ENCODE measurements at places on chromosomes 12 and 14.

DNA sequence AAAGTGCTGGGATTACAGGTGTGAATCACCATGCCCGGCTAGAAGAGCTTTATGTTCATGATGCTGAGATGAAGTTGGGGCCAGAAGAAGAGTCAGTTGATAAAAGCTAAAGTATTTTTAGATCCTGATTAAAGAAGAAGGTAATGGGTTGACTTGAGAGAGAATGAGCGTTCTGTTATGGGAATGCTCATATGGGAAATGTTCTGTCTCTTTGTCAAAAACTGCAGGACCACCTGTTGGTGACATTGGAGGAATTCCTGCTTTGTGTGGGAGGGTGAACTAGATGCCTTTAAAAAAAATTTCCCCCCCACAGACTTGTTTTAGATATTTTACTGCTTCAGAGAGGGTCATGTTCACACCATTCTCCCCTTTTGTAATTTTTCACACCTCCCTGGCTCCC is 6.7 kb downstream of the WDR20 start:
- DNase-seq: no peak
- H3K4me3 ChIP-seq: no peak overlapping the region
- H3K27ac ChIP-seq: no peak overlapping the region
- H3K27me3 ChIP-seq: no peaks in the 10 kb centered on the region
- no peaks in the 10 kb centered on the region for H3K36me3 ChIP-seq
- peaks cover under 1% of the 10 kb centered on the region for H3K4me1 ChIP-seq

- H3K36me3 ChIP-seq: no peaks in the 10 kb centered on the region
- no peaks in the 10 kb centered on the region for H3K4me1 ChIP-seq
- no peaks in the 10 kb centered on the region for H3K27me3 ChIP-seq
- no peak for DNase-seq
- no peak overlapping the region for H3K4me3 ChIP-seq
Observed at GRCh38 chr12:31828071-31828470, 99.2 kb upstream of the AMN1 start.

- peaks cover 5% of the 10 kb centered on the region for H3K4me1 ChIP-seq
- DNase-seq: peak; percentile 55
- H3K27me3 ChIP-seq: no peaks in the 10 kb centered on the region
- H3K4me3 ChIP-seq: peak overlapping the region; percentile 63
Observed at GRCh38 chr12:12696562-12697383, 790 bp upstream of the GPR19 start.

GRCh38 chr12:115306380-115306779 is 622.4 kb upstream of the TBX3 start:
- no peak overlapping the region for H3K4me3 ChIP-seq
- H3K36me3 ChIP-seq: no peaks in the 10 kb centered on the region
- DNase-seq: no peak
- no peaks in the 10 kb centered on the region for H3K27me3 ChIP-seq

DNA sequence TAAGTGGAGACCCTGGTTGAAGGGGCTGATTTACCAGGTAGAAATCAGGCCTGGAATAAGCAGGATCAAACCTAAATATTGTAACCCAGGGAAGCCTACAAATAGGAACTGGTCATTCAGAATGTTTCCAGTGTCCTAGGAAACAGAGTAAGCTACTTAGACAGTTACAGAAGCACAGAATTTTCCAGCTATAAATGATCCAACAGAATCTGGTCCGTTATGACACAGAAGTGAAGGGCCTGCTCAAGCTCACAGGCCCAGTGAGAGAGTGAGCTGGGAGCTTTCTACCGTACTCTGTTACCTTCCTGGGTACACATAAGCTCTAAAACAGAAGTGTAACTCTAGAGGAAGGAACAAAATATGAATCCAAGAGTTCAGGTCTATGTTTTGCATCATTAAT is 119.1 kb downstream of the TTC7B start:
- H3K4me1 ChIP-seq: peaks cover 2% of the 10 kb centered on the region
- H3K27ac ChIP-seq: no peak overlapping the region
- no peak for DNase-seq
- H3K36me3 ChIP-seq: no peaks in the 10 kb centered on the region
- no peaks in the 10 kb centered on the region for H3K27me3 ChIP-seq

DNA sequence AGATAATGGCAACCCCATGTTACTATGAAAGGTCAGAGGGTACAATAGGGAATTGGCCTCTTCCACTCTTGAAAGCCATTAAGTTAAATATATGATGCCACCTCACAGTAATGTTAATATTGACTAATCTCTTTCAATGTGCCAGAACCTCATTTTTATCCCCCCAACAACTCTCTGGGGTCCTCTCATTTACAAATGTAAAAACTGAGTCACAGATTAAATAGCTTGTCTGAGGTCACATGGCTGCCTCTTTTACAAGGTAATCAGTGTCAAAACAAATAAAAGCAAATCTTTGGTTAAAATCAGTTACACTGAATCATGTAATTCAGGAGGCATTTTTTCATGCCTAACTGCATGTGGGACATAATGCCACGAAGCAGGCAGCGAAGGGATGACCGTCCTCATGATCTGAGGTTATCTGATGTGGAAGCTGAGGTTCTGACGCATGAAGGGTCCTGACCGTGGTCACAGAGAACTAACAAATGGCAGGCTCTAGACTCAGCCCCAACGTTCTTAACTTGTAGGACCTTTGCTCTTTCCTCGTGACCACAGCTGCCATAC is 78.5 kb downstream of the PTPN21 start:
- H3K27me3 ChIP-seq: no peaks in the 10 kb centered on the region
- DNase-seq: no peak
- no peaks in the 10 kb centered on the region for H3K36me3 ChIP-seq
- no peak overlapping the region for H3K27ac ChIP-seq
- H3K4me1 ChIP-seq: no peaks in the 10 kb centered on the region

- H3K36me3 ChIP-seq: no peaks in the 10 kb centered on the region
- H3K4me1 ChIP-seq: no peaks in the 10 kb centered on the region
- H3K4me3 ChIP-seq: no peak overlapping the region
- no peak overlapping the region for H3K27ac ChIP-seq
Observed at GRCh38 chr12:40158592-40159111, 52.8 kb upstream of the SLC2A13 start.

- H3K36me3 ChIP-seq: no peaks in the 10 kb centered on the region
- H3K4me3 ChIP-seq: no peak overlapping the region
- DNase-seq: no peak
- no peak overlapping the region for H3K27ac ChIP-seq
Observed at GRCh38 chr12:66636771-66637170, 42.1 kb downstream of the GRIP1 start.

GRCh38 chr12:65665817-65666216 is 158.5 kb upstream of the HMGA2 start:
- H3K36me3 ChIP-seq: no peaks in the 10 kb centered on the region
- DNase-seq: no peak
- H3K4me3 ChIP-seq: no peak overlapping the region
- 0 out of 2 replicates have a peak, but pooled peaks cover 6% of the 10 kb centered on the region for H3K4me1 ChIP-seq
- no peaks in the 10 kb centered on the region for H3K27me3 ChIP-seq
- no peak overlapping the region for H3K27ac ChIP-seq

- H3K27ac ChIP-seq: no peak overlapping the region
- DNase-seq: no peak
- H3K4me3 ChIP-seq: no peak overlapping the region
- H3K27me3 ChIP-seq: 0 out of 2 replicates have a peak, but pooled peaks cover 2% of the 10 kb centered on the region
- H3K4me1 ChIP-seq: no peaks in the 10 kb centered on the region
- H3K36me3 ChIP-seq: no peaks in the 10 kb centered on the region
Observed at GRCh38 chr12:124279846-124280360, 15.0 kb upstream of the RFLNA start.

DNA sequence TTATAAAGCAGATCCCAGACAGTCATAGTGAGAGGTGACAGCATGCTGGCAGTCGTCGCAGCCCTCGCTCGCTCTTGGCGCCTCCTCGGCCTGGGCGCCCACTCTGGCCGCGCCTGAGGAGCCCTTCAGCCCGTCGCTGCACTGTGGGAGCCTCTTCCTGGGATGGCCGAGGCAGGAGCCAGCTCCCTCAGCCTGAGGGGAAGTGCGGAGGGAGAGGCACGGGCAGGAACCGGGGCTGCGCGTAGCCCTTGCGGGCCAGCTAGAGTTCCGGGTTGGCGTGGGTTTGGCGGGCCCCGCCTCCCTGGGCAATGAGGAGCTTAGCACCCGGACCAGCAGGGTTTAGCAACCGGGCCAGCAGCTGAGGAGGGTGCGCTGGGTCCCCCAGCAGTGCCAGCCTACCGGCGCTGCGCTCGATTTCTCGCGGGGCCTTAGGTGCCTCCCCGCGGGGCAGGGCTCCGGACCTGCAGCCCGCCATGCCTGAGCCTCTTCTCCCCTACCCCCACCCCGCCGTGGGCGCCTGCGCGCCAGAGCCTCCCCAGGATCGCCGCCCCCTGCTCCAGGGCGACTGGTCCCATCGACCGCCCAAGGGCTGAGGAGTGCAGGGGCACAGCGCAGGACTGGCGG is 451.2 kb upstream of the DCN start:
- H3K4me1 ChIP-seq: no peaks in the 10 kb centered on the region
- no peak for DNase-seq
- H3K4me3 ChIP-seq: no peak overlapping the region
- H3K36me3 ChIP-seq: no peaks in the 10 kb centered on the region
- H3K27me3 ChIP-seq: no peaks in the 10 kb centered on the region

DNA sequence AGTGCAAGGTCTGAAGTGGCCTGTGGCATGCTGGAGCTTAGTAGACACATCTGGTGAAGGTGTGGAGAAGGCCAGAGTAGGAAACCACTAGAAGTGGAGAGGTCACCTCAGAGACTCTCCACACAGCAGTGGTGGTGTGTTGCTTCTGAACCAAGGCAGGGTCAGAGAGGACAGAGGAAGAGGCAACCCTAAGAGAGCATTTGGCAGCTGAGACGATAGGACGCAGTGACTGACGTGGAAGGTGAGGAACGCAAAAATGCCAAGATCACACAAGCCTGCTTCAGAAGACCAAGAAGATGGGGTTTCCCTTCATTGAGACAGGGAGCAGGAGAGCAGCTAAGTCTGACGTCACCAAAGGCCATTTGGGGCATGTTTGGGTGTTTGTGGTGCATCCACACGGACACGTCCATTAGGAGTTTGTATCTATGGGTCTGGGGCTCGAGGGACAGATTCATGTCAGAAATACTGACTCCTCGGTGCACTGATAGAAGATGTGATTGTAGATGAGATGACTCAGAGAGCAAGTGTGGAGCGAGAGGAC is 338.1 kb downstream of the CACNA1C start:
- no peaks in the 10 kb centered on the region for H3K27me3 ChIP-seq
- no peak overlapping the region for H3K27ac ChIP-seq
- no peak overlapping the region for H3K4me3 ChIP-seq
- peaks cover 10% of the 10 kb centered on the region for H3K4me1 ChIP-seq

- H3K4me1 ChIP-seq: peaks cover 40% of the 10 kb centered on the region
- H3K27me3 ChIP-seq: no peaks in the 10 kb centered on the region
- no peak overlapping the region for H3K4me3 ChIP-seq
- DNase-seq: peak; percentile 85
- H3K27ac ChIP-seq: peak overlapping the region; percentile 43
Observed at GRCh38 chr12:42961395-42961794, 371.8 kb upstream of the PRICKLE1 start.

DNA sequence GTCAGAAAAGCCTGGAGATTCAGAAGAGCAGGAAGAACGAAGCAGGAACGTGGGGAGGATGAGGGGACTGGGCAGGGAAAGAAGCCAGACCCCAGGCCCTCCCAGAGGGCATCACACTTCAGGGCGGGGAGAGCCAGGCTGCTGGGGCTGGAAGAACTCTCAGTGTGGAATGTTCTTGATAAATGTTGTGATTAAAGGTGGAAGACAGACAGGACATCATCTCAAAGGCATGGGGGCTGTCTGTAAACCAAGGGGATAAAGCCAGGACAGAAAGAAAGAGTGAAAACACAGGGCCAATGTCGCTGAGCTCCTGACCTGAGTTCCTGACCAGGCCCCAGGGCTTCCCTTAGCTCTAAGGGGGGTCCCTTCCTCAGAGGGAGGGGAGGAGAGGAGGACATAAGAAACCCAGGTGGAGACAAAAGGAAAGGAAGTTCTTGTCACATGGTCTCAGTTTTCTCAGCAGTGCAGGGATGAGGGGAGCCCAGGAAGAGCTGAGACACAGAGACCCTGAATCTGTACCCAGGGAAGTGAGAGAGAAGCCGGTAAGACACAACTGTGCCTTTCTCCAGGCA is 56.3 kb downstream of the SETD3 start:
- no peak for DNase-seq
- H3K27me3 ChIP-seq: no peaks in the 10 kb centered on the region
- no peak overlapping the region for H3K27ac ChIP-seq
- H3K4me3 ChIP-seq: no peak overlapping the region

DNA sequence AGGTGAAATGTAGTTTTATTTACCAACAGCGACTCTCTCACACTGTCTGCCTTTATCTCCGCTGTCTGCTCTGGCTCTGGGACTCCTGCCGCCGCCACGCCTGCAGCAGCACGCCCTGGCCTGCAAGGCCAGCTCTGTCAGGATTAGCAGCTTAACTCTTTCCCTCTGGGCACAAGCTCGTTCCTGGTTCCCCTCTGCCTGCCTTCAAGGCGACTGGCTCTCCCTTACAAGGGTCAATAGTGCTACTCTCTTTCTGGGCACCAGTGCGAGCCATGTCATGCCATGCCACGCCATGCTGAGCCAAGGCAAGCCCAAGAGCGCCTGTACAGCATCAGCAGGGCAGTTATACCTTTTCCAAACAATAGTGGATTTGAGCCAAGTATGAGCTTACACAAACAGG is 3.6 kb upstream of the CLEC2B start:
- H3K4me3 ChIP-seq: no peak overlapping the region
- H3K27me3 ChIP-seq: peaks cover 40% of the 10 kb centered on the region
- H3K4me1 ChIP-seq: no peaks in the 10 kb centered on the region
- no peak for DNase-seq
- no peak overlapping the region for H3K27ac ChIP-seq

- no peak for DNase-seq
- H3K27ac ChIP-seq: peak overlapping the region; percentile 1
- no peaks in the 10 kb centered on the region for H3K27me3 ChIP-seq
Observed at GRCh38 chr12:75366629-75367028, 24.3 kb upstream of the GLIPR1L2 start.

GRCh38 chr14:64760146-64760755 is 56.0 kb downstream of the PLEKHG3 start:
- peak; percentile 24 for DNase-seq
- H3K27ac ChIP-seq: no peak overlapping the region
- no peaks in the 10 kb centered on the region for H3K27me3 ChIP-seq
- no peak overlapping the region for H3K4me3 ChIP-seq
- no peaks in the 10 kb centered on the region for H3K36me3 ChIP-seq

GRCh38 chr12:128521981-128522380 is 255.0 kb downstream of the TMEM132C start:
- H3K27ac ChIP-seq: no peak overlapping the region
- H3K4me1 ChIP-seq: no peaks in the 10 kb centered on the region
- no peak for DNase-seq
- no peaks in the 10 kb centered on the region for H3K36me3 ChIP-seq
- H3K27me3 ChIP-seq: no peaks in the 10 kb centered on the region
- no peak overlapping the region for H3K4me3 ChIP-seq

- H3K4me3 ChIP-seq: no peak overlapping the region
- DNase-seq: peak; percentile 24
- no peak overlapping the region for H3K27ac ChIP-seq
- no peaks in the 10 kb centered on the region for H3K36me3 ChIP-seq
- H3K27me3 ChIP-seq: no peaks in the 10 kb centered on the region
- H3K4me1 ChIP-seq: peaks cover 5% of the 10 kb centered on the region
Observed at GRCh38 chr12:43969882-43970281, 134.0 kb downstream of the TMEM117 start.

Data from HCT116 (cell line).